ENCODE measurements at places on chromosomes 4 and X.

DNA sequence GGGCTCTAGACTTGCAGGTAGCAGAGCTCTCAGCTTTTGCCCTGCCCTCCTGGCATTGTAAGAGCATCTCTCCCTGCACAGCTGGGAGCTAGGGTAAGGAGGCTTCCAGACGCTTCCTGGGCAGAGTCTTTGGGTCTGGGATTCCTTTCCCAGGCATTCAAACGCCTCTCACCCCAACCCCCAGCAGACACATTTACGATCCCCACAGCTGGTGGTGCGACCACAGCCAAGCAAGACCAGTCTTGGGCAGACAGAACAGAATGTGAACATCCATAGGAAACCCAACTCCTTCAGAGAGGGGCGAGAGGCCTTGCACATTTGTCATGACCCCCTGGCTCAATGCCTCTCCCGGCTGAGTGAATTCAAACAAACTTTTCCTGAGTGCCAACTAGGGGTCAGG, 38.1 kb upstream of the CD99L2 start:
- no peak for DNase-seq

- no peak for DNase-seq
Observed at GRCh38 chrX:118179718-118180117, 63.1 kb upstream of the KLHL13 start.

GRCh38 chr4:123102897-123103471, 180.6 kb upstream of the NUDT6 start:
- DNase-seq, result no peak

DNA sequence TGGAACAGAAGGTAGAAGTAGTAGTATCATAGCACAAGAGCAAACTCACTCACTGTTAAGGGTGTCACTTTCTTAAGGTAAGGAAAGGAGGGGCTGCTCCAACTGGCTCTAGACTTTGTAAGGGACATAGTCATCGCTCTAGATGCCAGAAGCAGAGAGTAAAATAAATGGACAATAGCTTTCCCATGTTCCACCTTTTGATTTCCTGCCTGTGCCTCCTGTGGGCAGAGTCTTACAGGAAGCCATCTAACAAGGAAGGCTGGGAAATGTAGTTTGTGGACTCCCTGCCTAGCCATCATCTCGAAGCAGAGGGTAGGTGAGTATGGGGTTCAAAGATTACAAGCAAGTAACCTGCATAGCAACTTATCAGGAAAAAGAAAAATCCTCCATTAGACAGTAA, 1.7 kb upstream of the METTL14 start:
- no peak for DNase-seq

DNA sequence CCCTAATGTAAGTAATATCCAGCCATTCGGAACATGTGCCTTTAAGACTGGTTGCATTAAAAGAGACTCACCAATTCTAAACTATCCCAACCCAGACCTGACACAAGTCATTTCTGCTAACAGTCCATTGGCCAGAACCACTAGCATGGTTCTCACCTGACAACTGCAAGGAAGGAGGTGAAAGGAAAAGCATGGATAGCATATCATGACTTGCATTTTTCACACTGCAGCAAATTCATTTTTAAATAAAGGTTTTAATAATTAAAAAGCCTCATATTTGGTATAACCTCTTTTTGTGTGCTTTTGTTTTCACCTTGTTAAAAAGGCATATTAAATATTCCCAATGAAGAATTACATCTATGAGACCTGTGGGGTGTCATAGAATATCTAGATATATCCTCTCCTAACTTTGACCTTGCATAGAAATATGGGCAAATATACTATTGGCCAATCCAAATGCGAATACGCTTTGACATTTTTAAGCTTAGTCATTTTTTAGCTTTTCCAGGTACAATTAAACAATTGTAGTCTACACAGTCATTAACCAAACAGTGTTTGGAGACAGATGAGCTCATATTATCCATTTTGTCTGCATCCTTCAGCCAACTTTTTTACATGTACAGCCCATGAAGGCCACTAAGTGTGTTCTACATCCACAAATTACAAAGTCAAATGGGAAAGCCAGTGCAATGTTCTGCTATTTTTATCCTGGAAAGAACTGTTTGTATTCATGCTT, 295.3 kb downstream of the PDGFC start:
- DNase-seq, result no peak

- DNase-seq, result no peak
Observed at GRCh38 chr4:80196922-80197573, at the start of gene PRDM8. TSS of gene PRDM8 (plus strand) at chr4:80197503. CDS start at chr4:80200081, 2,578 bp downstream.

DNA sequence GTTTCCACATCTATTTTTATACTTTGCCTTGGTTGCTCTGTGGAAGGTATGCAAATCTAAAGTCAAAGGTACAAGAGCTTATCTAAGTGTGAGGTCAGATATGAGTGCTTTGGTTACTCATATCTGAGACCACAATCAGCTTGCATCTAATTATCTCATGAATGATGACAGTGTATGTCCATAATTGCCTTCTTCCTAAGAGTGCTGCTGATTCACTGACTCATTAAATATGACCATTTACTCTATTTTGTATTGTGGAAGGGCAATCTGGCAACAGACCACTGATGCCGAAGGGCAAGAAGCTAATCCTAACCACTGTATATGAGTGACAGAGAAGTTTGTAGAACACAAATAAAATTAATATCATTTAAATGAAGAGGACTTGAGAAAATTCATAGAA, 1190.2 kb upstream of the AGA start:
- no peak for DNase-seq

- DNase-seq, result no peak
Observed at GRCh38 chr4:165709516-165709915, 163.5 kb upstream of the TLL1 start.

- no peak for DNase-seq
Observed at GRCh38 chr4:136036744-136037143, 1495.5 kb downstream of the PCDH18 start.

DNA sequence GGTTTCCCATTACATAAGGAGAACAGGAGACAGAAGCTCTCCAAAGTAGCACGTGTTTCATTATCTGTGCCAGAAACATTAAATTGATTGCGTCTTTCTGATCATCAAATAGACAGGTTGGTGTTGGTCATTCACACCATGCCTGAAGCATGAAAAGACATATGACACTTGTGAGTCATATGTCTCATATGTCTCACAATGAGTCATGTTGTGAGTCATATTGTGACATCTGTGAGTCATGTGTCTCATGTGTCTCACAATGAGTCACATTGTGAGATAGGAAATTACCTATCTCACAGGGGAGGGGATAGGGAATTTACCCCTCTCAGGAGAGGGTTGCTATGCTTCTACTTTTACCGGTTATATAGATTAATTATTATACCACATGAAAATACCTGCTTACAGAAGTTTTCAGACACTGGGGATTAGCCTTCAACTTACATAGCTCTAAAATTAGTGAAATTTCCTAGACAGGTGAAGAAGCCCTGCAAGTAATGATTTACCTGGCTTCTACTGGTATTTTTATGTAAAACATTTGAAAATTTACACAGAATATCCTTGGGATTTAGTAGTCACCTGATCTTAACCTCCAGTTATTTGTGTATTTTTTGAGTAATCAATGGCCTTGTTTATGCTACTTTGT, 80.8 kb downstream of the NPFFR2 start:
- no peak for DNase-seq

- no peak for DNase-seq
Observed at GRCh38 chr4:170047771-170048354, 21.7 kb upstream of the MFAP3L start.

DNA sequence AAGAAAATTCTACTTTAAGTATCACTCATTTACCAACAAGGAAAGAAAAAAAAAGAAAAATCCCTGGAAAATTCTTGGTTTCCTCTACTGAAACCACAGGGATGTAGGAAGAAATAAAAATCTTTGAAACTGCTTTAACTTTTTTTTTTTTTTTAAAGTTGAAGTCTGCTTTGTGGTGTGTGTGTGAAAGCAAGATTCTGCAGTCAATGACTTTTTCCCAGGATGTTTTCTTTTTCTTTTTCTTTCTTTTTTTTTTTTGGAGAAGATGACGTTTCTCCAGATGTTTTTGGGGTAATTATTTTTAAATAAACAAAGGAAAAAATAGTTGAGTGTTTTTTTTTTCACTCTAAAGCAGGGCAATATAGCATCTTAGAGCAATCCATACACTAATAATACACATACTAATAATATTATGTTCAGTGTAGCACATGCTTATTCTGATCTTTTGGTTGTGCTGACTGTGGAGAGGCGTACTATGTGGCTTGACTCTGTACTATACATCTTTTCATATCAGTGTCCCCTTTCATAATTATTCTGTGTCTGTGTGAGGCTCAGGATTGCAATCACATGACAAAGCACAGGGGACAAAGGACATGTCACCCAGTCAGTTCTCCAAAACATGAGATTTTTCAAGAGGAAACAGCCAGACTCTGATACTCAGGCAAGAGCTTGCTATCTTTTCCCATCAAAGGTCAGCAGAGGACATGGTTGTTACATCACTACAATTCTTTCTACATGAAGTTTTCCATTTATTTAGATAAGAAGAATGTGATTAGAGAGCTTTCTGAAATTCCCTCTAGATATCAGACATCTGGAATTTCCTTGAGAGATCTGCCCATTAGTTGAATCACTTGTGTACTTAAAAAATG, 111.0 kb downstream of the PDE5A start:
- DNase-seq, result no peak

- DNase-seq, result no peak
Observed at GRCh38 chr4:154124539-154125255, 335.8 kb upstream of the SFRP2 start.

DNA sequence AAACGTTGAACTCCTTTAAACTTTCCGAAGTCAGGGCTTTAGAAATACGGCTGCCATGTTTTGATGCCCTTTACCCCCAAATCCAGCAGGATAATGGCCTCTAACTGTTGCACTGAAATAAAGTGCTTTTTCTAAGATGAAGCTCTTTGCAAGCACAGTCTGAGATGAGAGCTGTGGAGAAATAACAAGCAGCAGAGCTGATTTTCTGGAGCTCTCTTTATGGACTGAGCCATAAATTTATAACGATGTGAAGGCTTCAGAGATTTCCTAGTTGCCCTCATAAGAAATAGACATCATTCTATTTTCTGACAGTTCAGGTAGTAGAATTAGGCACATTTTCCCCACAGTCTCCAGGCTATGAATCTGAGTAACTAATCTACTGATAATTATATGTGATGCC, 567.3 kb downstream of the PDHA2 start:
- no peak for DNase-seq

DNA sequence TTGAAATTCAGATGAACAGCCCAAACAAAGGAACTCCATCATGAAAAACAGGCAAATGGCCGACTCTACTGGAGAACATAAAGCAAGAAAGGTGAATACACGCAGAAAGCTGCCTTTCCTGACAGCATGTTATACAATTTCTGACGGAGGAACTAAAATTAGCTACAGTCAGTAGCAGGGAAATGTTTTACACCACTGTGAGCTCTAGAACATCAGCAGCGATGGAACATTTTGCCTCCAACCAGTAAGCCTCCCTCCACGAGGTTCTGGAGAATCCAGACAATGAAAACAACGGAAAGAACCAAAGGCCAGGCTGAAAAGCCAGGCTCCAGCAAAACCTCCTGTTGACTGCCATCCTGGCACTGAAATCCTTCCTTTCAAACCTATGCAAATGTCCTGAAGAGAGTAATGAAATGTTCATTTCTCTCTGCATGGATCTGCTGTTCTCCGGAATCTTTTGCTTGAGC, 78.9 kb downstream of the IRF2 start:
- no peak for DNase-seq

- DNase-seq, result no peak
Observed at GRCh38 chr4:163495900-163496299, 1.4 kb downstream of the TMA16 start.

DNA sequence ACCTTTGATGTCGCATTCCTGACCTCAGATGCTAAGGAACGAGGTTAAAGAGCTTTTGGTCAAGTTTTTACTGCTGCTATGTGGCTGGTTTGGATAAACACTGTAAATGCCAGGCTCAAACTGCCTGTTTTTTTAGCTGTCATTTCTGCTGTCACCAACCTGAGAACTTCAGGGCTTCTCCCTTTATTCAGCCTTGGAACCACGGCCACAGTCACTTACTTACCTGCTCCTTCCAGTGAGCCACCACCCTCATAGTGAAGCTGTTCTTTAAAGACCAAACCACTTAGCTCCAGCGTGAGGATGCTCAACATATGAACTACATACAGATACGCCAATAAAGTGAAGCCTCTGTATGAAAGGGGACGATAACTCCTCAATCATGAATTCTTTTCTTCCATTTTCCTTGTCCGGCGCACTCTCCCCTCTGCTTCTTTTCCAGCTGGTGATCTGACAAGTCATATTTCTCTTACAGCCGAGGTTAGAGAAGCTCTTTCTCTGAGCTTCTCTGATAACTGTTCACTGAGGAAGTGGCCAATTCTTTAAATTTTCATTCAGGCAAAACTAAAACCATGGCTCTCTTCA, 152.8 kb upstream of the ANK2 start:
- DNase-seq, result no peak

DNA sequence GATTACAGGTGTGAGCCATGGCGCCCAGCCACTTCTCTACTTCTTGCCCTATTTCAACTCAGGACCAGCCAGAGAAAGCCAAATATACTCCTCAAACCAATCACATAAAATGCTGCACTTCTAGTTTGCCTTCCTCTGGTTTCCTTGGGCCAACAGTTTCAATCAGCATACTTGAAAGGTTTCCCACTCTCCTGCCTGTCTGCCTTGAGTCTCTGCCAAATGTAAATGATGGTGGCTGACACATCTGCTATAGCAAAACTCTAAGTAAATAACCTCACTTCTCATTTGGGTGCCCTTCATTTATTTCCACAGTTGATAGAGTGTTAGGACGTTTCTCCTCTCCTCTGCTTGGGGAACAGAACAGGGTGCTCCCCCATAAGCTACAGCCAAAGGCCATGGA, 36.4 kb upstream of the PPA2 start:
- DNase-seq, result no peak

- DNase-seq, result no peak
Observed at GRCh38 chr4:138770818-138771217, 244.8 kb upstream of the NOCT start.

GRCh38 chrX:108699368-108699767, 37.0 kb downstream of the IRS4 start:
- no peak for DNase-seq

DNA sequence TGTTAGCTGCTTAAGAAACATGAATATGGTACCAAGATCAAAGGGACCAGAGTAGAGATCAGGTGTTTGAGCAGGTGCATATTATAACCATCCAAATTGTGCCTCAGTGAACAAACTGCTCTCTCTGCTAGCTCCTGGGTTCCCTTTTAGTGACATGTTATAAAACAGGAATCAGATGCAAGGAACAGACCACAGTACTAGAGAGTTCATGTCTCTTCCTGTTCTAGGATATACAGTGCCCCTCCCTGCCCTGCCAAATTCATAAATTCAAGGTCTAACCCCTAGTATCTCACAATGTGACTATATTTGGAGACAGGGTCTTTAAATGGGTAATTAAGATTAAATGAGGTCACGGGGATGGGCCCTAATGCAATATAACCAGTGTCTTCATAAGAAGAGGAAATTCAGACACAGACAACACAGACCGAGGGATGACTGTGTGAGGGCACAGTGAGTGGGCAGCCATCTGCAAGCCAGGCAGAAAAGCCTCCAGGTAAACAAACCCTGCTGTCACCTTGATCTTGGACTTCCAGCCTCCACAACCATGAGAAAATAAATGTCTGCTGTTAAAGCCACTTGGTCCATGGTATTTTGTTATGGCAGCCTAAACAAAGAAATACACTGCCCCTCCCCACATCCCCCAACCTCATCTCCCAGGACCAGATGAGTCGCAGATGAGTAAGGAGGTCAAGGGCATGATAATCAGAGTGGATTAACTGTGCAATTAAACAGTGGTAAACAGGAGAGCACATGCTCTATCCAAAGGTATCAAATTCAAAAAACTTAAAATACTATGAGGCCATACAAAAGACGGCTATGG, 82.5 kb downstream of the RBM47 start:
- no peak for DNase-seq

- no peak for DNase-seq
Observed at GRCh38 chrX:139832718-139833309, 100.0 kb downstream of the ATP11C start.

All from vagina (tissue), 2 donors.